ENCODE measurements at places on chromosomes 13 and 19.

DNA sequence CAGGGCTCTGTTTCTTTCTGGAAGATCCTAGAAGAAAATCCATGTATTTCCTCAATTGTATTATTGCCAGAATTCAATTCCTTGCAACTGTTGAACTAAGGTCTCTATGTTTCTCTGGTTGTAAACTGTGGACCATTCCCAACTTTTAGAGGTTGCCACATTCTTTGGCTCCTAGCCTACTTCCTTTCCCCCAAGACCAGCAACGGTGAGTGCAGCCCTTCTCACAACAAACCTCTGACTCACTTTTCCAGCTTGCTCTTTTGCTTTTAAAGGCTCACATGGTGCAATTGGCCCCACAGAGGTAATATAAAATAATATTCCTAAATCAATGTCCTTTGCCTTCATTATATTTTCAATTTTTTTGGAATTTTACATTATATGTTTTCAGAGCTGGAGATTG lies 371.3 kb downstream of the SLITRK5 start:
- no peak for DNase-seq

DNA sequence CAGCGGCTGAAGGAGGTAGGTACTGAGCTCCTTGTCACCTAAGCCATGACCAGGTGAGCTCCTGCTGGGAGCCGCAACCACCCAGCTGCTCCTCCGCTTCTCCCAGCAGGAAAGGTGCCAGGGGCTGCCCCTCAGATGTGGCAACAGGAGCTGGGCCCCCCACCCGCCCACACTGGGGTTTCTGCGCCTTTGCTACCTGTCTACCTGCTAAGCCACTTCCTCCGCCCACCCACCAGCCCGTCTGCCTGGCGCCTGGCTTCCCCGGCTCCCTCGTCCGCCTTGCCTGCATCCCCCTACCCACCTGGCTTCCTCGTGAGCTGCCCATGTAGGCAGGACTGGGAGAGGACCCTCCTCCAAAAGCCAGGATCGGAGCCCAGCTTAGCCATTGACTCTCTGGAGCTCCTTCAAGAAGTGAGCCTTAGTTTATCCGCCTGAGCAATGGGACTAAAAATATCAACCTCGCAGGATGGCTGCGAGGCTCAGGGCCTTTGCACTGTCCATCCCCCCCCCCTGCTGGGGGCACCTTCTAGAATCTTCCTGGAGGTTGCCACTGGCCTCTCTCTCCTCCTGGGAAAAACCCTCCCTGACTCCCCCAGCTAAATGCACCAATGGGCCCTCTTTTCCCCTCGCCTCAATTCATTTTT lies 55.8 kb upstream of the KLF2 start:
- no peak for DNase-seq

- DNase-seq = peak; percentile 67
Observed at GRCh38 chr19:49672131-49672919, 4.7 kb upstream of the PRMT1 start.

DNA sequence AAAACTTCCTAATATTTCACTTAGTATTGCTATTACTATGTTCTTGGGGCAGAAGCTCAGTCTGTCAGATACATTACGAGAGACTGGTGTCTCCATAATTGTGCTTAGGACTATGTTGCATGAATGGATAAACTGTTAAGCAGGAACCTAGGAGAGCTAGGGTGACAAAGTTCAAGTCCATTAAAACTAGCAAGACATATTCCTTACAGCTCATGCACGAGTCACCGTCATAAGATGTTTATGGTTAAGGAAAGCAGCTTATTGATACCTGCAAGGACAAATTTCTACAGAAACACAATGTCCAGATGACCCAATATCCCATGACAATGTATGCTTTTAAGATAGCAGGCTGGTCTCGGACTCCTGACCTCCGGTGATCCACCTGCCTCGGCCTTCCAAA lies 5.7 kb upstream of the ZNF813 start:
- DNase-seq = no peak

DNA sequence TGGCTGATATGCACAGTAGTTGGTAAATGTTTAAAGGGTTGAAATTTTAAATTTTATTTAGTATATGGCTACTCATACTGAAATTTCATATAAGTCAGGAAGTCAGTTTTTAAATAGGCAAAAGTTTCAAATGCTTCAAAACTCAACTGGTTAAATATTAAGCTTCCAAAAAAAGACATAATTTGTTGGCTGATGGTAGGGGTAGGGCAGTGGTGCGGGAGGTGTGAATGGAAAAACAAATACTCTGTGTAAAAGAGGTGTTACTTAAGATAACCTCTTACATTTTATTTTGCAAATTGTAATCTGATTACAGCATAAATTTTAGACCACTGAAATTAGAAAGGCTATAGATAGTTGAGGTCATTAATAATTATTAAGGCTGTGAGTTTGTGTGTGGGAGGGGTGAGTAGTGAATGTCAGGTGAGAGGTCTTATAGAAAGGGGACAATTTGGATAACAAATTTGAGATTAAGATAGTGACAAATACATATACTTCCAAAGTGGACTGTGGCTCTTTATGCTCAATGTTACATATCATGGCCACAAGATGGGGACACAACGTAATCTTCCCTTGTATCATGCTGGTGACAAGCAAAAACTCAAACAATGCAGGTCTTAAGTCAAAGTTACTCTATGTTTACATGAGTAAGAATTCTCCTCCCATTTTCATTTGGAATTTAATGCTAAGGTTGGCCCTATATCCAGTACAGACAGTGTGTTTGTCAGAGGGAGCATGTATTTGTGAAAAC lies 36.6 kb upstream of the OXGR1 start:
- peak; percentile 1 for DNase-seq

- no peak for DNase-seq
Observed at GRCh38 chr19:1150333-1151036, 23.6 kb downstream of the SBNO2 start.

DNA sequence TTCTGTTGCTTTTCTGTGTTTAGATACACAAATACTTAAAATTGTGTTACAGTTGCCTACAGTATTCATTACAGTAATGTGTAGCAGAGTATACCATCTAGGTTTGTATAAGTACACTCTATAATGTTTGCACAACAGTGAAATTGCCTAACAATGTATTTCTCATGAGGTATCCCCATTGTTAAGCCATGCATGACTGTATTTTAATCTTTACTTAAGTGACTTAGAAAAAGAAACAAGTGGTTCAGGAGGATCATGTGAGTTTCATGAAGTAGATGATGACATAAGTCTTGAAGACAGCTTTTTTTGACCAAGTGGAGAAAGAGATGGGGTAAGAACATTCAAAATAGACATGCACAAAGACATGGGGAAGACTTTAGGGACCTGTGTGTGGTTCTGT lies 8.4 kb upstream of the KCTD4 start:
- DNase-seq = no peak

DNA sequence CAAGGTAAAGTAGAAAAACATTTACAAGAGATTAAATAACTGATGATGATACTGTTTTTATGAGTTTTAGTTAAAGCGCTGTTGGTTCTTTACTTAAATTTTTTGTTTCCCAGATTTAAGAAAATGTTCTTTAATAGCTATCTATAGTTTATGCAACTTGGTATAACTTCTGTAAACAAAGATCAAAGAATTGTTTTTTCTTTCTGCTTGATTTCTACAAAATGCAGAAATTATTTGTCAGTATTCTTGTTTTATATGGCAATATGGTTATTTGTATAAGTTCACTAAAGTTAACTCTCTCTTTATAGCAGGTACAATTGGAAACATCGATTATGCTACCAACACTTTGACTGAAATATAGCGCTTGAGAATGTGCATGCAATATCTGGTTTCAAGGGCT lies 2465.1 kb upstream of the PCDH20 start:
- DNase-seq = no peak

GRCh38 chr13:50932091-50932490 lies 22.5 kb downstream of the RNASEH2B start:
- DNase-seq = peak; percentile 46

- no peak for DNase-seq
Observed at GRCh38 chr19:14004619-14005348, 1.3 kb downstream of the RFX1 start.

DNA sequence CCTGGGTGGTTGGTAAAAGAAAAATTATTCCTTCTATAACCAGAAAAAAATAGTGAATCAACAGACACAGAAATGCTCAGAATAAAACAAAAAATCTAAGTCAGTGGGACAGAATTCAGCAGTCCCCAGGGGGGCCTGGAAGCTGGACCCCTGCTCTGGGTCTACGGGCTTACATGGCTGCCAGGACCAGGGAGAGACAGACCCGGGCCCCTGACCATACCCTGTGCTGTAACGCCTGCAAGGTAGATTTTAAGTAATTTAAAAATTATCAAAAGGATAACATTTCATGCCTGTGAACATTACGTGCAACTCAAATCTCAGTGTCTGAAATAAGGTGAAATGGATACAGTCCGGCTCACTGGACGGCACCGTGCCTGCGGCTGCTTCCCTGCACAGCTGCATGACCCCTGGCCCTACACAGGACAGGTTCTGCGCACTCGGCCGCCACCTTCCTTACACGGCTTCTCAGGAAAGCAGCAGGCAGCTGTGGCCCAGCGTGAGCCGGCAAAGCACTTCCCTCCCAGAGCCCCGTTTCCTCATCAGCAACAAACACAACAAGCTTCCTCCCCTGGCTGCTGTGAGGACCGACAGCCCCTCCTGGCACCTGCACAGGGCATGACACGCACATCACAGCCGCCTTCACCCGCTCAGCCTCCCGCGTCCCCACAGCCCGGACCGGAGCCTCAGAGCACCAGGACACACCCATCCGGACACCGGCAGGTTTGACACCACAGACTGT lies 22.2 kb downstream of the RASA3 start:
- DNase-seq = no peak

DNA sequence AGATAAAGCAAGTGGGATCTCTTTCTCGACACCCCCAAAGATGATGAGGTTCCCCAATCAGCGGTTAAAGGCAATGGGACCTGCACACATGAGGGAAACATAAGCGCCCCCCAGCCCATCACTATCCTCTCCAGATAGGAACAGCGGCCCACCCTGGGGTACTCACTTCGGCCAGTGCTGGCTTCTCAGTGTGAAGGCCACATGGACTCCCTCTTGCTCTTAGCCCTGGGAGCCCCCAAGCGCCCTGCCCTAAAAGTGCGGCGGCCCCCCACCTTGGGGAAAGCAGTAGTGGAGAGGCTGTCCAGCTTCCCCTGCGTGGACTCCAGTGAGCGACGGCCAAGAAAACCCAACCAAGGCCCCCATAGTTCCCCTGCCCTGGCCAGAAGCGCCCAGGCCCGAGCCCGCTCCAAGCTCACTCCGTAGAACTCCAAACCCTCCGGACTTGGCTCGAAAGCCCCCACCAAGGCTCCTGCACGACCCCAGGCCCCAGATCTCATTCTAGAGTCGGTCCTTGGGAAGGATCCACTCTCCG lies 1.0 kb downstream of the CACNA1A start:
- no peak for DNase-seq

DNA sequence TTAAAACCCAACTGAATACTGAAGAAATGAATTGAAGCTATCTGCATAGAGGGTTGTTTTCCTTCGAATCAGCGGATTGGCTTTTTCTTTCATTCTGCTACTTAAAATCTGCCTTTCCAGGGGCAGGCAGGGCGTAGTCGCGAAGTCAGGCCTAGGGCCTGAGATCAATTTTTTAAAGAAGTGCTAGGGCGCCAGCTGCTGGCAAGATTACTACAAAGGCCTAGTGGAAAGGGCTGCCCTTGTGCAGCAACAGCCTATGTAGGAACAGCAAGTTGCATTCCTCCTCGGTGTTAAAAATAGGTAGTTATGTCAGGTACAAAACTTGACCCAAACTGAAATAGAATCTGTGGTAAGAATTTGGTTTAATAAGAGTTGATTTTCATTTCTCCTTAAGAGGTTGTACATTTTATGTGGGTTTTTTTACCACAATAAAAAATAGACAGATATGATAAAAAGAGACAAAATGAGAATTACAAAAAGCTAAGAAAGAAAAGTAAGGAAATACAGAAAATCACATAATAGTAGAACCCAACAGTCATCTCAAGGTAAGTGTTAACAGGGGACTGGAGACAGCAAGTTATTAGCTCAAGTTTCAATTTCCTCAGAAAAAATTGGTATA lies 9.5 kb upstream of the URAD start:
- DNase-seq = peak; percentile 32

DNA sequence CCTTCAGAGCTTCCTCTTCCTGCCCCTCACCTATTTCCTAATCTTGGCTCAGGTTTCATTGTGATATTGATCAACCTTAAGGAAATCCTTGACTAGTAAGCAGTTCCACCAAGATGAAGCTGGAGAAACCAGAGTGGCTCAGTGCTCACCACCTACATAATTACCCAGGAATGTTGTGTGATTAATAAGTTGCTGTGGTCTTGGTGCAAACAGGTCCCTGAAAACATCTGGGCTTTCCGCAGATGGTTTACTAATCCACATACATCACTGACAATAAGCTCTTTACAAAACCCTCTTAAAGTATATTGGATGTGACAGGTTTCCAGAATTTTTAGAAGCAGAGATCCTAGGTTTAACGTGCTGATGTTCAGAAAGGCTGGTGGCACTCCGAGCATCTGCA lies 8.6 kb upstream of the SERP2 start:
- no peak for DNase-seq

DNA sequence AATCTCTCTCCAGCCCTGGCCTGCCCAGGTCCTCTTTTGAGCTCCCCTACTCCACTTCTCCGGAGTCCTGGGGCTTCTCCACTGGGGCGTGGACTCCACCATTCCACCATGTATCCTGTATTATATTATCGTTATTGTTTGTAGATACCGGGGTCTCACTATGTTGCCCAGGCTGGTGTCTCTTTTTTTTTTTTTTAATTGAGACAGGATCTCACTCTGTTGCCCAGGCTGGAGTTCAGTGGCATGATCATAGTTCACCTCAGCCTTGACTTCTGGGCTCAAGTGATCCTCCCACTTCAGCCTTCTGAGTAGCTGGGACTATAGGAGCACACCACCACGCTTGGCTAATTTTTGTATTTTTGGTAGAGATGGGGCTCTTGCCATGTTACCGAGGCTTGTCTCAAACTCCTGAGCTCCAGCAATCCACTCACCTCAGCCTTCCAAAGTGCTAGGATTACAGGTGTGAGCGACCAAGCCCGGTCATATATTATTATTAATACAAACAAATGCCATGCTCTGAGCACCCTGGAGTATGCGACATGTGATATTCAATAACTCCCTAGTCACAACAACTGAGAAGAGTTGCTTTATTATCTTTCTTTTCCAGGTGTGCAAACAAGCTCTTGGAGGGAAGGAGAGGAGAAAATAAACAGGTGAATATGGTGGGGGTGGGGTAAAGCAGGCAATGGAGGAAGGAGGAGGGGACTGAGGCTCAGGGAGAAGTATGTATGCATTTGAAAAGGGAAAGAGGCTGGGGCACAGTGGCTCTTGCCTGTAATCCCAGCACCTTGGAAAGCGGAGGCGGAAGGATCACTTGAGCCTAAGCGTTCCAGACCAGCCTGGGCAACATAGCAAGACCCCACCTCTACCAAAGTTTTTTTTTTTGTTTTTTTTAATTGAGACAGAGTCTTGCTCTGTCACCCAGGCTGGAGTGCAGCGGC lies 2.8 kb upstream of the CERS4 start:
- DNase-seq = no peak

- DNase-seq = no peak
Observed at GRCh38 chr19:31596751-31597150, 247.5 kb upstream of the TSHZ3 start.

DNA sequence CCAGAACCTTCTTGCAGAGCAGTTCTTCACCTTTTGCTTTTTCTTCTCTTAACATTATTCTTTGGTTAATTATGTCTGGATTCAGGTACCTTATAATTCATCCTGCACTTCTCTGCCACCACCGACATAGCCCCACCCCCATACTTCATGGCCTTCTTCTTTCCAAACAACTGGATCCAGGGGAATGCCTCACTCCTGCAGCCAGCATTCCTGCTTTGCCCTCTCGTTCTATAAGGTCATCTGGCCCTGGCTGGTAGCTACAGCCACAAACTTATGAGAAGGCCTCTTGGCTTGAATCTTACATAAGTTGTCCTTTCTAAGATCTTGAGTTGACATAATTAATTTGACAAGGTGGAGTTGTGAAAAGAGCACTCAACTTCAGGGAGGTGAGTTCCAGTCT lies 84.1 kb upstream of the FRY start:
- DNase-seq = no peak
